ENCODE measurements at places on chromosomes 4 and X.
A peak's percentile ranks its signal among the peaks of the same experiment; 100 is the strongest.

GRCh38 chrX:35076061-35076460 is 133.5 kb downstream of the FAM47B start:
- no peak for DNase-seq

DNA sequence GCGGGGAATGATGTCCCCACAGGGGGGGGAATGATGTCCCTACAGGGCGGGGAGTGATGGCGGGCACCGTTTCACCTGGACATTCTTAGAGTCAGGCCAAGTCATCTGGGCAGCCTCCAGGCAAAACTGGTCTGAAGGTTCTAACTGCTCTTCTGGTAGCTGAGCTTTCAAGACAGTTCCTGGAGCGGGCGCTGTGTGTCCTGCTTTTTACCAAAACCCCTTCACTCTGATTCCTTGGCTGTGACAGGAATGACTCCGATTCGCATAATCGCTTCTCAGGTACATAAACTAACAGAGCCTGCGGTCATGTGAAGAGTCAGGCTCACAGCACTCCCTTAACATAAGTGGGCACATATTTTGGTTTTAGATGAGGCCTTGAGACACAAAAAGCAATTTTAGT is 836.0 kb downstream of the TRIML1 start:
- no peak for DNase-seq

DNA sequence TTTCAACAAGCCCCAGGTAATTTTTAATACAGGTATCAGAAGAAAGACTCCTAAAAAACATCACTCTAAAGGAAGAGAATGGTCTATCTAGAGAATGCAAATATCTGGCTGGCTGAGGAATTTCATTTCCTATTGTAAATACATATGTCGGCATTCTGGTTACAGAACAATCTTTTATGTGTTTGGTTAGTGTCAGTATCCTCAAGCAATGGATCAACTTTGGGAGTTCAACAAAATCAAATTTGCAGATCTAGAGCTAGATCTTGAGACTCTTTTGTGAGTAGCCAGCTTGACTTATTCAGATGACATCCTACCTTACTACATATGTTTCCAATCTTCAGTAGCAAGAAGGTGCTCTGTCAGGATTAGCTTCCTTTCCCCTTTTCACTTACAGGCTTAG is 145.1 kb downstream of the BTC start:
- no peak for DNase-seq

DNA sequence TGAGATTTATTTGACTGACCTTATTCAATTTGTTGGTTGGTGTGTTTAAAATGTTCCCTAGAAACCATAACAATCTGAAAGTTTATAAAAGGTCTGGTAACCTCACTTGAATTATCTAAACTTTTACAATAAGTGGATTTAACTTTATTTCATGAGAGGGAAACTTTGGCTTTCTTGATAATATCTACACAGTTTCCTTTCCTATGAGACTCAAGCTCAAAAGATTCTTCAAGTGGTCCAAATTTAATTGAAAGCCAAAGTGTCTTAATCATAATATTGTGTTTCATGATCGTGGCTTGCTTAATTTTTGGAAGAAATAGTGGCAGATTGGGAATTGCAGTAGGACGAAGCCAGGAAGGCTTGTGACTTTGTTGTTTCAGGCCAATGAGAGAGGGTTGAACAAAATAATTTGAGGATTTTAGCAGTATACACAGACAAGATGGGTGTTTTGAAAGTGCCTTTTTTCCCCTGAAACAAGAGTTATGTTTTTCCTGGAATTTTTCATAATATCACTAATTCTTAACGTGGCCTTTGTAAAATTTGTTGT is 55.0 kb downstream of the PHEX start:
- no peak for DNase-seq

DNA sequence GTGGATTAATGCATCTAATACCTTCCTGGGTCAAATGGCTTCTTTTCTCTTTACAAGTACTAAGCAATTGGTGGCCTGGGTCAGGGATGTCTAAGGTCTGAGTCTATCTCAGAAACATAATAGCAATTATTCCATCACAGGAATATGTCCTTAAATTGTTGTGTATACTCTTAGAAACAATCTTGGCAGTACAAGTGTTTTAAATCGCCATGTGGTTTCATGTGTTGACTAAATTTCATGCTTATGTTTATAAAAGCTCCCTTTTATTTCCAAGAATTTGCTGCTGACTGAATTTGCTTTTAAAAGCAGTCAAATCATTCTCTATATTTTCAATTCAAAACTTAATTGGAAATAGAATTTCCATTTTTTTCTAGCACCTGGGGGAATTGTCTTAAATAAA is 125.3 kb upstream of the PACRGL start:
- DNase-seq = no peak

DNA sequence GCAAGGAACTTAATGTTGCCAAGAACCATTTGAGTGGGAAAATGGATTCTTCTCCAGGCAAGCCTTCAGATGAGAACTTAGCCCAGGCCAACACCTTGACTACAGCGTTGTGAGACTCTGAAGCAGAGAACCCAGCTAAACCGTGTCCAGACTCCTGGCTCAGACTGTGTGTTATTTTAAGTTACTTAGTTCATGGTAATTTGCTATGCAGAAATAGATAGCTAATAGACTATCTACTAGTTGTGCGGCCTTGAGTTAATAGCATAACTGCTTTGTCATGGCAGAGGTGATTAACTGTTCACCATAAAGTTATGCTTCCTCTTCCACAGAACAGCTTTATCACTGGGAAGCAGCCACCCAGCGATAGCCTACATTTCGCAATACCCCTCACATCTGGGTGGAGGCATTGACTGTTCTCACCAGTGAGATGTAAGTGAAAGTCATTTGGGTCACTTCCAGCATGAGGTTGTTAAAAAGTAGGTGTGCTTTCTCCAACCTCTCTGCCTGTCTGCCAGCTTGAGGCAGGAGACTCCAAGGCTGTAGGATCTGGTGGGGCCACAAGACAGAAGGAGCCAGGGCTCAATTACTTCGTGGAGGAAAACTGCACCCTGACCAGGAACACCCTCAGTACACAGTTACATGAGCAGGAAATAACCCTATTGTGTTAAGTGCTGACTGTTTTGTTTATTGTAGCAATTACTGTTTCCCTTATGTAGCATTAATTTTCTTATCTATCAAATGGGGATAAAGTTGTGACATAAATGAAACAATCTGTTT is 94.2 kb downstream of the GPAT3 start:
- no peak for DNase-seq

DNA sequence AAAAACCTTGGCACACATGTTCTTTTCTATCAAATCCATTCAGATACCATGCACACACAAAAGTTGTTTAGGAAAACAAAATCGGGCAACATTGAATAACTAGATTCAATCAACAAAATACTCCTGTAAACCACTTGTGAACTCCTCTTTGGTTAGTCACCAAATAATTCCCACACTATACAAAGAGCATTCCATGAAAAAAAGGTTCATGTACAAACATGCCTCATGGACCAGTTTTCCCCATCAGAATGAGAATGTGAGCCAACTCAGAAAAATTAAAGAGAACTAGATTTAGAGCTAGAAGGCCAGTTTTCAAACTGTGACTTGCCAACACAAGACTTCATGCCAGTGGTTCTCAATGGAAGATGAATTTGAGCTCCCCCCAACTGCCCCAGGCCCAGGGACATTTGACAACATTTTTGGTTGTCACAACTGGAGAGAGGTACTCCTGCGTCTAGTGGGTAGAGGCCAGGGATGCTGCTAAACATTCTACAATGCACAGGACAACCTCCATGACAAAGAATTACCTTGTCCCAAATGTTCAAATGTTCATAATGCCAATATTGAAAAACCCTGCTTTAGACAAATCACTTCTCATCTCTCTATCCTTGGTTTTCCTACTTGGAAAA is 55.4 kb downstream of the GPC3 start:
- DNase-seq = no peak

DNA sequence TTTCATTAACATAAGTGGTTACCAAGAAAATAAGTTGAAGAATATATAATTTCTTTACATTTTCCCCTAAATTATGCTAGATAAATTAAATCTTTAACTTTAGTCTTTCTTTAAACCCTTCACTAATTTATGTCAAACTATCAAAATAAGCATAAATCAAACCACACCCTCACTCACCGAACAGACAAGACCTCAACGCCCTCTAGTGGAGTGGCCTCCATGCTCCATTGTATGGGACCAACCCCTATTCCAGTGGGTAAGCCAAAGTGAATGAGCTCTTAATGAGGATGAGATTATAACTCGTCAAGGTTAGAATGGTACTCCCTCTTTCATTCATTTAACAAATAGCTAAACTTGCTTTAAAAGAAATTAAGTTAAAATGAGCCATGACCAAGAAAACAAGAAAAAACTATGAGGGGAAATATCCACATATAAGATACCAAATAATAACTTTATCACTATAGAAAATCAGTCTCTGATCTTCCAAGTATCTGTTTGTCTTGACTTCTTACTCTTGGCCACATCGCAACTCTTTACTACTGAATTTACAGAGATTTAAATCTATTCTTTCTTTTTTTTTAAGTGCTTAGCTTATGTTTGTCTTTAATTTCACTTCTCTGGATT is 15.6 kb upstream of the BBS12 start:
- peak; percentile 67 for DNase-seq

GRCh38 chr4:24010994-24011393 is 121.1 kb upstream of the PPARGC1A start:
- no peak for DNase-seq

DNA sequence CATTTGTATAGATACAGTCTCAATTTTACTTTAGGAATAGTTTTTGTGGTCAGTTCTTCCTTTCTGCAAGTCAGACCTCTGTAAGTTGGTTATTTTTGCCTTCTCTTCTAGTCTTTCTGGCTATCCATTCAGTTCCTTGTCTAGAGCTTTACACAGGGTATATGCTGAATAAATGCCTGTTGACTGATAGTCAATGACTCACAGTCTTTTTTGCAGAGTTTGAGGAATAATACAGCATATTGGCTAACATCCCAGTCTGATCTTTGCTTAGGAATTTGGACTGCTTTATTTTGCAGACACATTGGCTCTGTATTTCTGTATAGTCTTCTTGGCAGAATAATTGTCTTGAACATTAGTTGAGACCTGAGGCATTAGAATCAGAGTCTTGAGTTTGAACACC is 132.4 kb downstream of the MAGEC1 start:
- no peak for DNase-seq

- DNase-seq = no peak
Observed at GRCh38 chr4:168491563-168491962, 5.3 kb upstream of the PALLD start.

- no peak for DNase-seq
Observed at GRCh38 chr4:148092316-148093014, 349.7 kb downstream of the NR3C2 start.

- no peak for DNase-seq
Observed at GRCh38 chrX:87878926-87879325, 361.3 kb downstream of the KLHL4 start.
